ENCODE measurements at places on chromosomes 16 and 17.
A peak's percentile ranks its signal among the peaks of the same experiment; 100 is the strongest.

DNA sequence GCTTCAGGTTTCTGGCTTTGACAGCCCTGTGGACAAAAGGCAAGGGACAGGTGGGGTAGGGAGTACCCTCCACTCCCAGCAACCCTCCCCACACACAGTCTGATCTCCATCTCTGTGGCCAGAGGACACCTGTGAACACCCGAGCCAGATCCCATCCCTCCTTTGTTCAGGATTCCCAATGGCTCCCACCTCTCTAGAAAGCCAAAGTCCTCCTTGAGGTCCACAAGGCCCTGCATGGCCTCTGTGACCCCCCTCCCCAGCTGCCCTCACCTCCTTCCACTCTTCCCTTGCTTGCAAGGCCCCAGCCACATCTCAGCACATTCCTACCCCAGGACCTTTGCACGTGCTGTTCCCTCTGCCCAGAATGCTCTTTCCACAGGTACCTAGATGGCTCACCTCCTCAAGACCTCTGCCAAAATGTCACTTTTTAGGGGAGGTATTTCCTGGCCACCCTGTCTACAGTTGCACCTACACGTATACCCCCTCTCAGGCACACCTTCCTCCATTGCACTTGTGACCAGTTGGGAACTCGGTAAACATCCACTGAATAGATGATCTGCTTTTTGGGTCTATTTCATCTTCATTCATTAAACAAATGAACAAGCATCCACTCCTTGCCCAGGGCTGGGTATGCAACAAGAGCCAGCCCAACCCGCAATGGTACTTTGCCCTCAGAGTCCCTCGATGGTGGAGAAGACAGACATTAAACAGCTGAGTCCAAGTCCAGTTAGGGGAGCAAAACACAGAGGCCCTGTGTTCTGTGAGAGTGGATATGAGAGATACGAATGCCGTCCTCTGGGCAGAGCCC, 107.0 kb downstream of the CRLF3 start:
- DNase-seq, result no peak

DNA sequence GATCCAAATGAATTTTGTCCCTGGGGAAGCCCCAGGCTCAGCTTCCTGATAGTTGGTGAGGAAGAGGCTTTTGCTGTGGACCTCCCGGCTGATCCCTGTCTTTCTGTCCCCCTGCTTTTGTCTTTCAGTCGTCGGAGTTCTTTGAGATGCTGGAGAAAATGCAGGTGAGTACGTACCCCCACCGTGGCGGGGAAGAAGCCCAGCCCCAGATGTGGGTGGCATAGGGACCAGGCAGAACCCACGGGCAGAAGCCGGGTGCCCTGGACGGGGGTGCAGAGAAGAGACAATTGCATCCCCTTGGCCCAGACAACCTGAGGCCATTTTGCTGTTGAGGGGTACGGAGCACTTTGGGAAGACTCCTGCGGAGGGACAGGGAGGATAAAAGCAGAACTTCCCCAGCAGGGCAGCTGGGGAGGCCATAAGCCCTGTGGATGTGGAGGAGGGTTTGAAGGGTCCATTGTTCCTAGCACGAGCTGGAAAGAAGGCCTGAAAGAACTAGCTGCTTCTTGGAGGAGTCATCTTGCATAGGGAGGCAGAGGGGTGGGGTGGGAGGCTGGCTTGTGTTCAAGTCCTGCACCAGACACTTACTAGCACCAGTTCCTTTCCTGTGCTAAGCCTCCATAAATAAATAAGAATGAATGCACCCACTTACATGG, 105.6 kb downstream of the OR1D5 start:
- no peak for DNase-seq

DNA sequence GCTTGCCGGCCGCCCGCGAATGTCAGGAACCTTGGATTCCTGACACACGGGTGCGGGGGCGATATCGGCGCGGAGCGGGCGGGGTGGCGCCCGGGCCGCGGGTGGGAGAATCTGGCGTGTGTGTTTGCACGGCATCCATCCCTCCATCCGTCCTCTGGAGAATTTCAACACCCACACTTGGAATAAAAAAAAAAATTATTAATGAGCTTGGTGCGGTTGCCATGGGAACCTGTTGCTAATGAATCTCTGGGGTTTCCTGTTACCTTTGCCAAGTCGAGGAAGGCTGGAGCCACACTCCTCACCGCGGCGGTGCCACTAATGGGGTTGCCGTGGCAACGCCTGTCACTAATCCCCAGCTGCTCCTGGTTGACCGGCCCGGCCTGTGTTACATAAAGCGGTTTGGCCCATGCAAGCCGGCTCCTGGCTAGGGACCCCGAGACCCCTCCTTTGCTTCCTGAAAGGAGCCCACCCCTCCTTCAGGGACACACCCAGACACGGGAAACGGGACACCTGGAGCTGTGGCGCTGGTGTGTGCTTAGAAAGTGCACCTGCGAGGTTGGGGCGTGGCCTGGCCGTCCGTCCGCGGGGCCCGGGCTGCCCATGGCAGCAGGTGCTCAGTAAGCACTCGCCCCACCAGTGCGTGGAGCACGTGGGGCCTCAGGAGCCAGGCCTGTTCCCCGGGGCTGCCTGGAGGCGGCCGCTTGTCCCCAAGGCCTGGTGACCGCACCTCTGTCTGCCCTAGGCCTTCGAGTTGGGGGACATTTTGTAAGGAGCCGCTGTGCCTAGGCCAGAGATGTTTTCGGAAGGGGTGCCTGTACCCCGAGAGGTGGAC, 14.6 kb downstream of the CACNA1H start:
- DNase-seq, result no peak

DNA sequence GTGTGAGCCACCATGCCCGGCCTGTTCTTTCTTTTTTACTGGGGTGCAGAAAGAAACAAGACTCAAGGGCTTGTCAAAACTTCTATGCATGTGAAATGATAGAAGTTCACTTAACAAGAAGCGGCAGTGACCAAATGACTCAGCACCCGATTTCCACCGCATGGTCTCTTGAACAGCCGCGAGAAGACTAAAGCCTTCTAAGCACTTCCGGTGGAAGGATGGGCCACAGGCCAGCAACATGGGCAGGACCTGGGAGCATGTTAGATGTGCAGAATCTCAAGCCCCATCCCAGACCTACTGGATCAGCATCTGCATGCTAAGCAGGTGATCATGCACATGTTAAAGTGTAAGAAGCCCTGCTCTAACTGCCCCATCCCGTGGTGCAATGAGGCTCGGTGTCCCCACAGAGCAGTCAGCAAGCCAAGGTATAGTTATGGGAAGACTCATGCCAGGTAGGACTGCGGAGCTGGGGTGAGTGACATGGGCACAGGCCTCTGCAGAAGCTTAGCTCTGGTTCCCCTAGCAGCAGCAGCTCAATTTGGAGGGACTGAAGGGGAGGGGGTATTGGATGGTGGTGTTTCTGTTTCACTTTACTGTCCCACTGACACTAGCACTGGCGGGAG, 88.5 kb upstream of the HNF1B start:
- no peak for DNase-seq

- DNase-seq, result no peak
Observed at GRCh38 chr16:53999841-54000240, 286.7 kb downstream of the IRX3 start.

DNA sequence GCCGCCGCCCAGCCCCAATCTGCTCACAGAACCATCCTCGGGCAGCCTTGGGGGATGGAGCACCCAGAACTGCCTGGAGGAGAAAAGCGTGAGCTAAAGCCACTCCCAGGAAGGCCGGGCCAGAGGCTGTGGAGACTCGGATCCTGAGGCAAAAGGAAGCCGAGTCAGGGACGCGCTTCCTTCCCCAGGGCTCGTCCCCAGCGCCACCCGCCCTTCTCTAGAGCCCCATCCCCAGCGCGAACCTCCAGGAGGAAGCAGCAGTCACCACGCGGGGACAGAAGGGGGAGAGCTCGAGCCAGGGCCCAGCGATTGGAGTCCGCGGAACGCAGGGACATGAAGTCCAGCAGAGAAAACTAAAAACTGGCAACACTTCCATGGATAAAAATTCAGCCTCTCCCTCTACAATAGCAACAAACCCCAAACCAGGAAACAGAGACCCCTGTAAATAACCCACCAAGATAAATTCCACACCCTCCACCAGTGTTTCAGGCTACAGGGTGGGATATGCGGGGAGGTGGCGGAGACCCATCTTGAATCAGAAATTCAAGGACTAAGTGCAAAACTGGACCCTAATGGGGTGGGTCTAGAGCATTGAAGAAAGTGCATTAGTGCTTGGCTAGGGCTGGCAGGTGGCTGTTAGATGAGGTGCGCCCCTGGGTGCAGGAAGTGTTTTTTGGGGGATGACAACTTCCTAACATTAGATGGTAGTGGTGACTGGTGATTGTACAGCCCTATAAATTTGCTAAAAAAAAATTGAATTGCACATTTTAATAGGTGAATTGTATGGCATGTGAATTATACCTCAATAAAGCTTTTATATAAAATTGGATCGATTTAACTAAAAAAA, 116.1 kb upstream of the METRNL start:
- peak; percentile 18 for DNase-seq

DNA sequence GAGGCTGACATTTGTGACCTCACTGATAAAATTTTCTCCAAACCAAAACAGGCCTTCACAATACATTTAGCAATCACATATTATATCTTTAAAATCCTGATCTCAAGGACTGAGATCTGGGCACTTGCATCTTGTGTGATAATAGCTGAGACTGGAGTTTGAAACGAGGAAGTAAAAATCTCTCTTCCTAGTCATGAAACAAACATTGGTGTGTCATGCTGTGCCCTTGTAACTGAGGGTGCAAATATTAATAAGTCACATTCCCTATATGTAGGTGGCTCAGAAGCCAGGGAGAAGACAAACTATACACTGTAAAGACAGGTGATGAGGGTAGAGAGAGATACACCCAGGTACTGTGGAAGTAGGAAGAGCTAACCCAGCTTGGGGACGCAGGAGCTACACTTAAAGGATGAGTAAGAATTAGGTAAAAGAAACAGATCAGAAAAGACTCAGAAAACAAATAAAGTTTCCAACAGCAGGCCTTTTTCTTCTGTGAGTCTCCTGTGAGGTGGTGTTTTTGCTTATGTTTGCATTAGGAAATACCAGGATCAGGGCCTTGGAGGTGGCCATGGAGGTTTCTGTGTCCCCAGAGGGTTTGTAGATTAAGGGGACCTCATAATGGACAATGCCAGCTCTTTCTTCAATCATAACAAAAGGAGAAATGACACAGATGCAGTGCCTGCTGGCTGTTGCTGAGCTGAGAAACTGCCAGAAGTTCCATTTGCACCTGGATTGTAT, 335.7 kb downstream of the GRIN2A start:
- no peak for DNase-seq

DNA sequence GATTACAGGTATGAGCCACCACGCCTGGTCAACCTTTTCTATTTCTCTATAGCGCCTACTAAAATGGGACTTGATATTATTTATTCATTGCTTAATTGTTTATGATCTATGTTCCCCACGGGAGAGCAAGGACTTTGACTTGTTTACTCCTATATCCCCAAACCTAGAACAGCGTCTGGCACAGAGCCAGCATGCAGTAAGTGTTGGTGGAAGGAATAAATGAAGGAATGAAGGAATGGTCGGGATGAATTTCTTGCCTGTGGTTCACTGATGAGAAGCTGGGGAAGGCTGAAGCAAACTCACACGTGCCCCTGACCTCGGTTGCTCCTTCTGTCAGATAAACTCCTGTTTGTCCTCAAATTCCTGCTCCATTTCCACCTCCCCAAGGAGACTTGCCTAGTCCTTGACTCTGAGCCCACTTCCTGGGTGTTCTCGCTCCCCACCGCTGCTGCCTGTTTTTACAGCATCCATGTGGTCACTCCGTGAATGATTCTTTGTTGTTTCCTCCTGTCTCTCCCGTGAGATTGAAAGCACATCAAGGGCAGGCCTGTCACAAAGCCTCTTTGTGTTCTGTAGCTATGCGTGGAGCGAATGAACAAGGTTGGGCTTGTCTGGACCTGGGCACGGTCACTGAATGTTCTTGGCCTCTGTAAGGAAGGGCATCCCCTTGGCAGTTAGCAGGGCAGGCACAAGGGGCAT, 17.3 kb downstream of the C17orf100 start:
- DNase-seq, result no peak

GRCh38 chr16:76335180-76335974, 58.2 kb downstream of the CNTNAP4 start:
- DNase-seq, result no peak

DNA sequence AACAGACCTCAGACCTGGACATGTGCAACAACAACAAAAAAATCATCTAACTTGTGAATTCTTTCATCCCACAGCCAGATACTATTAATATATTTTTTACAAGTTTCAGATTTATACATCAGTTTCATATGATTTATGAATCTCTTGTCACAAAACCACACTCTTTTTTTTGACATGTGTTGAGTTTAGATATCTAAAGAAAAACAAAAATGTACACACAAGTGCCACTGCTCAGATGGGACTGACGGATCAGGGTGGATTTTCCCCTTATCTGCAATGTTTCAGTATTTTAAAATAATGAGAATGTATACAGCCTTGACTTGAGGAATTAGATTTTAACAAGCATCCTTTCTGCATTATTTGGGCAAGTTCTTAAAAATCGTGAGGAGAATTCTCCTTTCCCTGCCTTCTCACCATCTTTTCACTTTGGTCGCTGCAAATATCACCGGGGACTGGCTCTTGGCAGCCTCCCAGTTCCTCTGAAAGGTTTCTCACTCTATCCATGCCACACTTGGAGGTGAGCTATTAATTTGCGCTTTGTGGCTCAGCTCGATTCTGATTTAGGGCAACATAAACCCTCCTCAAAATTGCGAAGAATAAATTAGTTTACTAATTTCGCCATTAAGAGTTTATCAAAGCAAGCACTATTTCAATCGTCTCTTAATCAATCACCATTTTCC, 225.7 kb downstream of the XYLT1 start:
- DNase-seq, result no peak

DNA sequence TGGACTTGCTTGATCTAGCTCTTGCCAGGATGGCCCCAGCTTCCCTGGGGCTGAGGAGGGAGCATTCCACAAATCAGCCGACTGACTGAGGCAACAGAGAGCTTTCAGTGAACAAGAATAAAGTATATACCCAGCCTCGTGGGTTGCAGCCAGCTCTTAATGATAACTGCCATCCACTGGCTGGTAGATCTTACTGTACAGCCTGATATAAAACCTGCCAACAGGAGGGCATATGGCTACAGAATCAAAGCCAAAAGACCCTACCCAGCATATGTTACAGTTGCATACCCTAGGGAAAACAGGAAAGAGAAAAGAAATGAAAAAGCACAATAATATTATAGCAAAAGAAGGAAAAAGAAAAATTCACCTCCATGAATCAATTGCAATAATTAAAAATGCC, 775.9 kb upstream of the KIF2B start:
- DNase-seq, result no peak

- DNase-seq, result no peak
Observed at GRCh38 chr16:30787613-30788378, 791 bp upstream of the ZNF629 start.

- no peak for DNase-seq
Observed at GRCh38 chr17:52276381-52277008, 118.0 kb upstream of the CA10 start.

- DNase-seq, result no peak
Observed at GRCh38 chr17:1978396-1978949, 46.7 kb downstream of the RTN4RL1 start.

Measured in stimulated activated CD4-positive, alpha-beta T cell treated with anti-CD3 and anti-CD28 coated beads, Interleukin-12 subunit alpha, Interleukin-12 subunit beta, amount 100 ng/mL, for 4 hours (primary cell).